ENCODE measurements at places on chromosomes 6 and 20.

- DNase-seq, result no peak
These were observed 37.7 kb downstream of the ZBTB9 start for GRCh38 chr6:33492093-33492492.

GRCh38 chr6:13453771-13454251 is 33.6 kb downstream of the GFOD1 start:
- no peak for DNase-seq

GRCh38 chr6:21987501-21987957 is 309.3 kb downstream of the PRL start:
- DNase-seq, result no peak

- no peak for DNase-seq
These were observed 214.3 kb upstream of the LAMP5 start for GRCh38 chr20:9300080-9300479.

- no peak for DNase-seq
These were observed at the start of gene WFDC11 for GRCh38 chr20:45670139-45670538. TSS of gene WFDC11 (minus strand) at chr20:45670239. CDS start at chr20:45650600, 19,639 bp downstream.

DNA sequence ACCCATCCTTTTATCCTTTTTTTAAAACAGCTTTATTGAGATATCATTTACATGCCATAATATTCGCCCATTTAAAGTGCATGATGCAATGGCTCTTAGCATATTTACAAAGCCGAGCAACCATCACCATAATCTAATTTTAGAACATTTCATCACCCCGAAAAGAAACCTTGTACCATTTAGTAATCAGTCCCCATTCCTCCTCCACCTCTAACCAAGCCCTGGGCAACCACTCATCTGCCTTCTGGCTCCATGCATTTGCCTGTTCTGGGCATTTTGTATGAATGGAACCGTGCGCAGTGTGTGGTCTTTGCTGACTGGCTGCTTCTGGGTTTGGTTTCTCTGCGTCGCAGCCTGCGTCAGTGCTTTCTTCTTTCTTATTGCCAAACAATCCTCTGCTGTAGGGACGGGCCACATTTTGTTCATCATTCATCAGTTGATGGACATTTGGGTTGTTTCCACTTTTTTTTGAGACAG is 10.2 kb upstream of the EEF1A2 start:
- no peak for DNase-seq

GRCh38 chr6:119261944-119262284 is 87.6 kb downstream of the MAN1A1 start:
- DNase-seq, result no peak

DNA sequence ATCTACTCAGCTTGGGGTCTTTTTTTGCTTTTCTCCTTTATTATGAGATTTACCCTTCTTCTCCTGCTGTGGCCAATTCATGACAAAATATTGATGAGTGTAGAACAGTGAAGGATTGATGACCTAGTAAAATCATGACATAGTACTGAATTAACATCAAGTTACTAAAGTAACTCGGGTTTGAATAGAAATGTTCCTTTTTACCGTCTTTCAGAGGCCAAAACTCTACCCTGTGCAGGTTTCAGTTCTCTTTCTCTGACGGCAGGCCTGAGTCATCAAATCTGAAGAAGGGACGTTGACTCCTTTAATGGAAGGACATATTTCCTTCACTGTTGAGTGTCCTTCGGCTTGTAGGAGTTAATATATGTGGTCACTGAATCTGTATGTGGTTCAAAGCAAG is 80.7 kb downstream of the RREB1 start:
- DNase-seq, result no peak

- DNase-seq, result no peak
These were observed 182.4 kb downstream of the TRIM27 start for GRCh38 chr6:28741363-28741762.

DNA sequence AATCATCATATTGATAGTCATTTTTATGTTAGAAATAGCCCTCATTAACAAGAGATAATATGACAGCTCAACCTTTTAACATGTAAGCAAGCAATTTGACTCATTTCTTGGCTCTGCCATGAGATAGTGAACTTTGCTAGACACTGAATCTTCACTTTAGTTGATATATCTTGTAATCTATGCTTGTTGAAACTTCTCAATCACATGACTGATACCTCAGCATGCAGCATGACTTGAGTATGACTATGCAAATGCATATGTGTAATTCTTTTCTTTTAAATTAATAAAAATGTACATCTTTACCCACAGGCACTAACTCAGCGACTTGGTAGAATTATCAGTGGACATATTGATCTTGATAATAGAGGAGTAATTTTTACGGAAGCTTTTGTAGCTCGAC is 6.6 kb downstream of the UFL1 start:
- no peak for DNase-seq

- DNase-seq, result no peak
These were observed 81.6 kb downstream of the NCOA7 start for GRCh38 chr6:125872259-125872921.

DNA sequence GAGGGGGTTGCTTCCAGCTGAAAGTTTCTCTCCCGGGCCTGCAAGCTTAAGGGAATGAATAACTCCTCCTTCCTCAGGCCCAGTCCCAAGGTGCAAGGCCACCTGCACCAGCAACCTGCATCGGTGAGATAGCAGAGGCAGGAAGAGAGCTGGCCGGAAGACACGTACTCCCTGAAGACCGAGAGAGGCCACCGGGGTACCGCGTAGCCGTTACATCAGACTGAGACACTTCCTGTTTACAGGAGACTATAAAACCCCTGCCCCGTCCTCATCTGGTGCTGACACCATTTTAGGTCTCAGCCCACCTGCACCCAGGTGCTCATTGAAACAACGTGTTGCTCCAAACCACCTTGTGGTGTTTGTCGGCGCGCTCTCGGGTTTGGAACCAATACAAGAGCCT is 60.5 kb upstream of the PRND start:
- DNase-seq, result no peak

GRCh38 chr6:118240878-118241528 is 307.1 kb upstream of the PLN start:
- DNase-seq, result no peak

DNA sequence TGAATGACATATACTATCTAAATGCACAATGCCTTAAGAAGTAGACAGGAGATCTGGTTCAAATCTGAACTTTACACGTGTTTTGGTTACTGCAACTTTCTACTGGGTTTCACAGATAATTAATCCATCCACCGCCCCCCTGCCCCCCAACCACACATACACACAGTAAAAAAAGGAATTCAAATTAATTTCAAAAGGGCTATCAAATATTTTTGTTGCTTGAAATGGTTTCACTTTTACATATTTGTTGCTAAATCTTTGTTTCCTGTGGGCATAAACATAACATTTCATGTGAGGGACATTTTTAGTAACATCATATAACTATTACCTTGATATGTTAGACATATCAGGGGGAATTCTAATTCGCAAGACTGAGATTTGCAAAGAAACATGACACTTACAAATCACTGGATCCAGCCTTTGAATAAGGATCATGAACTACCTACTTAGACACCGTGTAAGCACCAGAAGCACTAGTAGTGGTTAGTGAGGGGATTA is 7.5 kb downstream of the NEDD9 start:
- DNase-seq, result no peak

DNA sequence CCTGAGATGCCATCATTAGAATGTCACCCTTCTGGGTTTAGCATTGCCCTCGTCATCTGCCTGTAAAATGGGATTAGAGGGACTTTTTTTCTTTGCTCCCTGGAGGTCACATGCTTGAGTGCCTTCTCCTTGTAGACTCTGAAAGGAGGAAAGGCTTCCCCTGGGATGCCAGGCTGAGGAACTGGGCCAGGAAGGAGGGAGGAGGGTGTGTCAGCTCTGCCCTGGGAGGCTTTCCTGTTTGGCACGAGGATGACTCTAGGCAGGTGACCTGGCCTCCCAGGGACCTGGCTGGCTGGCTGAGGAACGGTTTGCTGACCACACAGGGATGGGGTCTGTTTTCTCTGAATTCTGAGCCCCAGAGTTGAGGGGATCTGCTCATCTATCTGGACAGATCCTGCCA is 137.9 kb upstream of the RNF24 start:
- no peak for DNase-seq

- no peak for DNase-seq
These were observed 76.4 kb downstream of the SSR1 start for GRCh38 chr6:7236306-7237209.

DNA sequence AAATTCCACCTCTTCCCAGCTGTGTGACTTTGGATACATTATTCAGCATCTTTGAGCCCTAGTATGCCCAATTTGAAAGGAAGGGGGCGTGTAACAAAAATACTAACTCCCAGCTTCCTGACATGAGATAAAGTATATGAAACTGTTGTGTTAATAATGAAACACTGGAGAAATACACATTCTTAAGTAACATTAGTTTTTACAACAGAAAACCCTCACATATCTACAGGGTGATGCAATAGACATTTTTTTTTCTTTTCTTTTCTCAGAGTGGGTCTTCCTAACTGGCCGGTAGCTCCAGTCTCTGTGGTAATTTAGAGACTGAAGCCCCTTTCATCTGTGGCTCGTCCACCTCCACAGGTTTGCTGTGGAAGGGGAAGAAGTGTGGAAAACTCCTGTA is 79.5 kb downstream of the CD83 start:
- DNase-seq, result no peak

DNA sequence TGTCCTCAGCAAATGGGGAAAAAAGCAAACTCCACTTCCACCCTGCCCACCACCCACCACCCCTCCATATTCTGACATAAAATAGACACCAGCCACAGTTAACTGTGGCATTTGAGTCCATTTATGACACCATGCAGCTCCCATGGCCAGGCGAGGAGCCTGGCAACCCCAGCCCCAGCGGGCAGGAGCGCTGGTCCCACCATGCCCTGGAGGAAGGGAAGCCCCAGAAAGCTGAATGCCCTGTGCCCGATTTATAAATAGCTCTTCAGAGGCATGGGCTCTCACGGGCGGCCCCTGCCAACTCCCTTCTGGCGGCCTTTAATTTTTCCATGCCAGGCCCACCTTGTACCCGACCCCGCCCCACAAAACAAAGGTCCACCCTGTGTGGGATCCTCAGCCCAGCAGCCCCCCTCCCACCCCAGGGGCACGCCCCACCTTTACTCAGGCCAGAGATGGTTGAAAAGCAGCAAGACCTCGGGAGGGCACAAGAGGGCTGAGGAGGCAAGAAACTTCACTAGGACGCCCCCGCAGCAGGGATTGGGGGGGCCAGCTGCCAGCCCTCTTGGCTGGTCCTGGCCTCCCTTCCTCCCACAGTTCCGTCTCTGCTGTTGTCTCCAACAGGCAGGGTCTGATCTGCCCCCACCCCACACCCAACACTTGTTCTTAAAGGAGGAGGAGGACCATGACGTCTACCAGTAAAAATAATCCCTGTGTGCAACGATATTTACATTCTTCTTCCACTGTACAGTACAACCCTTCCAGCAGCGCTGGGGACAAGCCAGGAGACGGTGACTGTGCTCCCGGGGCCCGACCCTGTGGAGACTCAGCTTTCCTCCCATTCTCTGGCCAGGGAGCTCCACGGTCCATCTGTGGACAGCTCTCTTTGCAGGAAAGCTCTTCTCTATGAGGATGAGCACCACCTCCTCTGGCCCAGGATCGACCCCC is 115.6 kb upstream of the CDYL start:
- no peak for DNase-seq

DNA sequence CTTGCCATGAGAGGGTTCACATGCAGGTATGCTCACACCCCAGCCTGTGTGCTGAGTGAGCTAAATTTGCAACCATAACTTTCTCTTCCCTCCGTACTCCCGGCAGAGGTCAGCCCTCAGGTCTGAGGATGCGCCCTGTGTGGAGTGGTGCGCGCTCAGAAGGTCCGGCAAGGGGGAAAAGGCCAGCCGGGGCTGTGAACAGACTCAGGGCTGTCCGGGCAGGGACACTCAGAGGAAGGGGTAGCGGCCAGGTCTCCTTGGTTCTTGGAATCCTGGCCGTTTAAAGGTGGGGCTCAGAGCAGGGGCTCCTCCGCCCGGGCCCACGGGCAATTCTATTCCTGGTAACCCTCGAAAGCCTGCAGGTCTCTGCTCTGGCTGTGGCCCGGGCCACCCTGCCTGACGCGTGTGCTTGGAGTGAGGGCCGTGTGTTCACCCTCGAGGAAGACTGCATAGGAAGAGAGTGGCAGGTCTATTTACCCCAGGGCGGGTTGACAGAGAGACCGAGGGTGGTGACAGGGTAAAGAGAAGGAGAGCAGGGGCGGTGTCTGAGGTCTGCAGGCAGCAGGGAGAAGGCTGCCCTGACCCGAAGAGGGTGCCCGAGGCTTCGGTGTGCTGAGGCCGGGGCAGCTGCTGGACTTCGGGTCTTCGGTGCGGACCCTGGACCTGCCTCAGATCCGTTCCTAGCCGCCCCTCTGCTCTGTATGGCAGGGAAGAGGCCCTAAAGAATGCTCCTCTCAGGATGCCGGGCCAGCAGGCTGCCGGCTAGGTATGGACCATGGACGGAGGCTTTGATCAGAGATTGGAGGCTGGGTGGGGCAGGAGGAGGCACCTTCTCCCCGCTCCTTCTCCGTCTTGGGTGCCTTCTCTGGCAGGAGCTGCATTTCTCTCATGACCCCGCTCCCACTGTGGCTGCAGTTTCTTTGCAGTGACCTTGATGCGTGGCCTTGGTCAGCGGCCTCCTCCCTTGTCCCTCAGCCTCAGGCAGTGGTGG is 131.1 kb upstream of the ARMC2 start:
- no peak for DNase-seq

DNA sequence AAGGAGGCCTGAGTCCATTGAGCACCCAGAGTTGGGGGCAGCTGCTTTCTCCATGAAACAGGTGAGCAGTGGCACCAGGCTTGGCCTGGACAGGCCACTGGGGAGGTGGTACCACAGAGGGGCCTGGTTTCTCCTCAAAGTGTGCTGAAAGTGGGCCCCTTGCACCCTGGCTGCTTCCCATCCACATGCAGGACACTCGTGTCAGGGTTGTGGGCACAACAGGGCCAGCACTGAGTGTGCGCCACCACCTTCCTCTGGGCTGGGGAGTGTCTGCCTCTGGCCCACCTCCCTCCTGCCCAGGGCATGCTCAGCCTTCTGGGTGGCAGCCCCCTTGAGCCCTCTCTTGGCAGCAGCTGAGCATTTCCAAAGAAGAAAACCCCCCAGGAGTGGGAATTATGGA is 5.2 kb upstream of the SLC22A1 start:
- DNase-seq, result no peak

- no peak for DNase-seq
These were observed 516.7 kb upstream of the RNF217 start for GRCh38 chr6:124445581-124445980.

- DNase-seq, result no peak
These were observed 12.2 kb upstream of the NCOA3 start for GRCh38 chr20:47489448-47489872.

GRCh38 chr20:40280616-40281015 is 408.4 kb downstream of the MAFB start:
- no peak for DNase-seq
